AG10803 (cell line): ENCODE measurements at places on chromosomes 1 and 21.

DNA sequence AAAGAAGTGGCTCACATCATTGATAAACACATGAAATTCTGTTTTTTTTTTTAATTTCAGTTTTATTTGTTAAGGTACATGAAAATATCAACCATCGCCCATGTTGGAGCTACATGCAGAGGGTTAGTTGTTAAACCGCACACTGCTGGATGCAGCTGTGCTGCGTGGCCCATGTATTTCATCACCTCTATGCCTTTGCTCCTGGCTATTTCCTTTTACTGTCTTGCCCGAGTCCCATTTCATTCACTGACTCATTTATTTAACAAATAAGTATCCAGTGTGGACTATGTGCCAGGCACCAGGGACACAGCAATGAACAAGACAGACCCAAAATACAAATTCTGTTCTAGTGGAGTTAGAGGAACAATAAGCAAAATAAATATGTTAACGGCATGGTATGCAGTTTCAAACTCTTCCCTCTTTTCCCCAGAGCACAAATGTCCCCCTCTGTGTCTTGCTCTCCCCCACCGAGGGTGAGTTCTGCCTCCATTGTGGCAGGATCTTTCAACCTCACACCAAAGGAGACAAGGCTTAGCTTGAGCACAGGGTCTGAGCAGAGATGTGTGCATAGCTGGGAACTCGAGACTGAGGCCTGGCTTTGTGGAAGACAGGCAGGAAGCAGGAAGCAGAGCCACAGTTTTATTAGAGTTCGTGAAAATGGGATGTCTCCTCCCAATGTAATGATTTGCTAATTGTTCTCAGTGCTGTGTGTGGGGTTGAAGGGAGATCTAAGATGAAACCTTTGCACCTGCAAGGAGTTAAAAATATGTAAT, 44.6 kb downstream of the MAN1C1 start:
- no peak for DNase-seq

GRCh38 chr1:58844176-58844575, 60.3 kb upstream of the JUN start:
- no peak for DNase-seq

- DNase-seq: no peak
Observed at GRCh38 chr1:43431676-43432075, 22.1 kb downstream of the HYI start.

GRCh38 chr1:64834734-64835133, 89.9 kb downstream of the RAVER2 start:
- peak; percentile 34 for DNase-seq

GRCh38 chr21:26943921-26944320, 23.0 kb downstream of the ADAMTS5 start:
- DNase-seq: no peak

GRCh38 chr1:181044449-181044966, 10.7 kb downstream of the MR1 start:
- no peak for DNase-seq

DNA sequence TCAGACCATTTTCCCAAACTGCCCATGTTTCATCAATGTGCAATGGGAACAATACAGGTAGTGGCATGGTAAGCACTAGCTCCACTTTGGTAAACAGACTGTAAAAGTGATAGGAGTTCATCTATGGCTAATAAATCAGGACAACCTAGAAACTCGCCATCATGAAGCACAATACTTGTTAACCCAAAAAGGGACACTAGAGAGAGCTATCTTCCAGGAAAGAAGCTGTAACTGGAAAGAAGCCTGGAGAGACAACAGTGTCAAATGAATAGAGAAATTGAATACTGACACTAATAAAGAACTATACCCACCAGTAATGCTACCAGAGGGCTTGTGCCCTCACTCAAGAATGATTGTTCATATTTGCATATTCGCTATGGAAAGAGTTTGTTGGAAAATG, 164.7 kb upstream of the RGS18 start:
- no peak for DNase-seq

- peak; percentile 24 for DNase-seq
Observed at GRCh38 chr1:215992620-215993019, 425.5 kb downstream of the KCTD3 start.

DNA sequence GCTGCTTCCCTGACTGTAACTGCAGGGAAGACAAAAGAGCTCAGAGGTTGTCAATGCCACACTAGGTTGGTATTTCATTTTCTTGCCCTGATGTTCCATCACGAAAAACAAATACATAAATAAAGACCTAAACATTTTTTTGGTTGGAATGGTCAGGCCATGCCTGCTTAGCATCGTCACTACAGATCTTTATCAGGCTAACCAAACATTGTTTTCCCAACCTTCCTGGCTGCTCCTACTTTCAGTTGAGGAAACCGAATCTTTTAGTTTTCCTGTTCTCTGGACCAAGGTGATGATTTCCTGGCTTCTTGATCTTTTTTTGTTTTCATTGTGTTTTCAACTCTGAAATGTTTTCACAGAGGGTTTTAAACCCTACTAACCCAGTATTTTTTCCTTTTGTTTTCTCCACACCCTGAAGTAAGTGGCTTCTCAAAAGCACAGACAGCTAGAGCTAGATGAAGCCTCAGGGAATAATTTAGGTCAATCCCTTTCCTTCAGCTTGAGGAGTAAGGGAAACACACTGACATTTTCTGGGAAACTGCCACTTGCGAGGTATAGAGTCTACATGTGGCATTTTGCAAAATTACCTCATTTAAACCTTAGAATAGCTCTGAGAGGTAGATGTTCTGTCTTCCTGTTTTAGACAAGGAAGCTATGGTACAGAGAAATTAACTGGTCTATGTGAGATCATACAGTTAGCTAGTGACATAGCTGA, 67.2 kb upstream of the CNN3 start:
- no peak for DNase-seq

DNA sequence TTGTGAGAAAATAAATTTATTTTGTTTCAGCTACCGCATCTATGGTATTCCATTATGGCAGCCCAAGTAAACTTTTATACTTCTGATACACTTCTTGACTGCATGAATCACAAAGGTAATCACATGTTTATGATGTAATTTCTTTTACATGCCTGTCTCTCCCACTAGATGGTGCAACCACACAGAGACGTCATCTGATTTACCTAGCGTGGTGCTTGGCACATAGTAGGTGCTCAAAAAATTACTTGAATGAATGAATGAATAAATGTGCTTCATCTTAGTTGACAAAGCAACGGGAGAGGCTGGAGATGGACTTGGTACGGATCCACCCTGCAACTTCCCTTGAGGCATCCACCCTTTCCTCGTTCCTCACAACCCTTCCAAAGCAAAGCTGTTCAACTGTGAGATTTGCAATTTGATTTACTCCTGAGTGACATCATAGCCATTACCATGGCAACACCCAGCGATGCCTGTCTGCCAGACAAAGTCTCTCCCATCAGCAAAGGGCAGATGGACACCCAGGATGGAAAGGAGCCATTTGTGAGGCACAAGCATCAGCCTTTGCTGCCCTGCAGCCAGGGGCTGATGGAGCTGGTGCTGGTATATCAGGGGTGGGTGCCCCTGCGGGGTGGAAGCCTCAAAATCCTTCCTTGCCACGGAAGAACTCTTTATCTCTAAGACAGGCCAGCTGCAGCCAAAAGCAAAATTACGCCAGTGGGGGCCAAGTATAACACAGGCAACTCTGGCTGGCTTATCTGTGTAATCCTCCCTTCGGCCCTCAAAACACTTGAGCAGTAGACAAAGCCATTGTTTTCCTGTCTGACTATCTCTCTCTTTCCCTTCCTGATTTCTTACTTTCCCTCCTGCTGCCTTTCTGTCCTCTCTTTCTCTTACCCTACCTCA, 18.9 kb upstream of the VWA5B1 start:
- DNase-seq: no peak

- DNase-seq: peak; percentile 1
Observed at GRCh38 chr1:233518344-233518743, 95.6 kb upstream of the KCNK1 start.

DNA sequence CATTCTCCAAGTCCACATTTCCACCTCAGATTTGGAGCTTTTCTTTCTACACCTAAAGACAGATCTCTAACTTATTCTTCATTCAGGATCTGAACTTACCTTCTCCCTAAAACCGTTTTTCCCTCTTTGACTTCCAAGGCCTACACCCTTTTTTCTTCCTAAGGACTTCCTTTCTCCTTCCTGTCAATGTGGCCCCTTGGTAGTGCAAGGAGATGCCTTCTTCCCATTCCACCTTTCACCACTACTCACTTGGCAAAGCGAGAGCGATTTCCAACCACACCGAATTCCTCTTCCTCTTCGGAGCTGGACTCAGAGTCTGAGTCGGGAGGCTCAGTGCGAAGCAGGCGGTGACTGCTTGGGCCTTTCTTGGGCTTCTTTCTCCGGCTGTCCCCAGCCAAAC, 1.3 kb downstream of the EFCAB14 start:
- DNase-seq: no peak

GRCh38 chr1:56334047-56334446, 245.3 kb downstream of the PLPP3 start:
- DNase-seq: no peak

DNA sequence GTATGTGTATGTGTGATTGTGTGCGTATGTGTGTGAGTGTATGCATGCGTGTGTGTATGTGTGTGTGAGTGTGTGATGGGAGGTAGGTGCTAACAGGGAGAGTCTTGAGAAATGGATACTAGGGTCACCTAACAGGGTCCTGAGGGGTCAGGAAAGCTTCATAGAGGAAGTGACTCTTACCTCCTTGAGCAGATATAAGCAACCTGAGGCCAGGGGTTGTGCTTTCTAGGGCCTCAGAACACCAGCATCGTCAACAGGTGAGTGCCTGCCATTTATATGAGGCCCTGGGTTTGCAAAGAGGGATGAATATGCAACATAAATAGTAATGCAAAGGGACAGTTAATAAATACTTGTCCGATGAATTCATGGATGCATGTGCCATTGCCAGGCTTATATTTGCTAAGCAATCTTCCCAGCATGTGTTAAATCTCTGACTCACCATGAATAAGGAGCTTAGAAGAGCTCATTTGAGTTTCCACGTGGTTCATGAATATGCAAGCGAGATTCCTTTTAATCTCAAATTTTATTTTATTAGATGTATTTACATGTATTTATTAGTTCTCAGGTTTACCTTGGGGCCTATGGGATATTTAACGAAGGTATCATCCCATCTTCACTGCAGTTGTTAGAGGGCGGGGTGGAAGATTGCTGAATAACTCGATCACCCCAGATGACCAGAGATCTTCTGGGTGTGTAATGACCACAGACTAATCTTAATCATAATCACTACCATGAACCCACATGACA, 438.3 kb downstream of the CAMTA1 start:
- peak; percentile 86 for DNase-seq

DNA sequence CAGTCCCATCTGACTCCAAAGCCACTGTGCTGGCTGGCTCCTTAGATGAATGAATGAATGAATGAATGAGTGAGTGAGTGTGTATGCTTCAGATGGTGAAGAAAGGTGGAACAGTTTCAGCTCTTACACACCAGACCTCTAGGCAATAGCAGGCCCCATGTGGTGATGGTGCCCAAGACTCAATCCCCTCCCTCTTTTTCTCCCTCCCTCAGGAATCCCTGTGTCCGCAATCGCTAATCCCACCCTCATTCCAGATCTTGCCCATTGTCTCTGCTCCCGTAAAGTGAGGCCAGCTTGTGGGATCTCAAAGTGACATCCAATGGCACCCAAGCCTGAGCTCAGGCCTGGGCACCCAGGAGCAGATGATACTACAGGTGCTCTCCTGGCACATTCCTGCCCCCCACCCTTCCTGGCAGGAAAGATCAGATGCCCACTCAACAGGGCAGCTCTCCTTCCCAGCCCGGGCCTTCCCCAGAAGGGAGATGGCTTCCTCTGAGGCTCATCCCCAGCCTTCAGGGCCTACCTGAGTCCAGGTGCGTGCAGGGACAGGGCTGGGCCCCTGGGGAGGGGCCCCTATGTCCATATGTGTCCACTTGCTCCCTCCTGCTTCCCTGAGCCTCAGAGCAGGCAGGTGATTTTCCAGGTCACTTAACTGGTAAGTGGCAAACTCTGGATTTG, 106.4 kb downstream of the HMGB4 start:
- no peak for DNase-seq

- no peak for DNase-seq
Observed at GRCh38 chr1:87437663-87438295, 109.1 kb downstream of the LMO4 start.
